ENCODE measurements at places on chromosomes 3 and 15.
A peak's percentile ranks its signal among the peaks of the same experiment; 100 is the strongest.

- DNase-seq: no peak
These were observed 18.6 kb downstream of the MESP2 start for GRCh38 chr15:89794627-89795241.

DNA sequence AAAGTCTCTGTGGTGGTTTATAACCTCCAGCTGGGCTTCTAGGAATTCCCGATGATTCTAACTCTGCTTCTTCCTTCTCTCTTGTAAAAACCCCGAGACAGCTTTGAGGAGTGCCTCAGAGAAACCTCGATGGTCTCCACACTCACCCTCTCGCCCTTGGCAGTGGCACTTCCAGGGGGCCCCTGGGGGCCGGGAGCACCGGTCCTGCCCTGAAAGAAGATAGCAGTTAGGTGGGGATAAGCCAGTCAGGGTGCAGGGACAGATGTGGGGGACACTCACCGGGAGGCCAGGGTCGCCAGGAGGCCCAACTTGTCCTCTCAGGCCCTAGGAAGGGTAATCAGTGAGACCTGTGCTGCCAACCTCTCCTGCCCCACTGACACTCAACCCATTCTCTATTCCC, 9.7 kb downstream of the COL7A1 start:
- no peak for DNase-seq

GRCh38 chr3:105960381-105960780, 91.6 kb upstream of the CBLB start:
- no peak for DNase-seq

- DNase-seq: no peak
These were observed 16.4 kb downstream of the SPG11 start for GRCh38 chr15:44647036-44647435.

DNA sequence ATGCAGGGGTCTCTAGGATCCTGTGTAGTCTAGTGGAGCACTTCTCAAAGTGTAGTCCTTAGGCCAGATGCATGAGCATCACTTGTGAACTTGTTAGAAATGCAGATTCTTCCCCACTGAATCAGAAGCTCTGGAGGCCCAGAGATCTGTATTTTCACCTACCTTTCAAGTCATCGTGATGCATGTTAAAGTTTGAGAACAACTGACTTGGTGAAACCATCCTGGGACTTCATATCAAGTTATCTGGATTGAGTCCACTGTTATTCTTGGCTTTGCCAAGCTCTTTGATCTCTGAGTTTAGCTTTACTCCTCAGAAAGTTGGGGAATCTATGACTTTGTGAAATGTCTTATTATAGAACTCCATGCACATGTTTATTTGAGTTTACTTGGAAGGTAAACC, 78.5 kb downstream of the ARNT2 start:
- DNase-seq: no peak

- peak; percentile 6 for DNase-seq
These were observed 29.4 kb downstream of the RNU5B-1 start for GRCh38 chr15:65333856-65334255.
